ENCODE measurements at places on chromosomes 7 and 10.

DNA sequence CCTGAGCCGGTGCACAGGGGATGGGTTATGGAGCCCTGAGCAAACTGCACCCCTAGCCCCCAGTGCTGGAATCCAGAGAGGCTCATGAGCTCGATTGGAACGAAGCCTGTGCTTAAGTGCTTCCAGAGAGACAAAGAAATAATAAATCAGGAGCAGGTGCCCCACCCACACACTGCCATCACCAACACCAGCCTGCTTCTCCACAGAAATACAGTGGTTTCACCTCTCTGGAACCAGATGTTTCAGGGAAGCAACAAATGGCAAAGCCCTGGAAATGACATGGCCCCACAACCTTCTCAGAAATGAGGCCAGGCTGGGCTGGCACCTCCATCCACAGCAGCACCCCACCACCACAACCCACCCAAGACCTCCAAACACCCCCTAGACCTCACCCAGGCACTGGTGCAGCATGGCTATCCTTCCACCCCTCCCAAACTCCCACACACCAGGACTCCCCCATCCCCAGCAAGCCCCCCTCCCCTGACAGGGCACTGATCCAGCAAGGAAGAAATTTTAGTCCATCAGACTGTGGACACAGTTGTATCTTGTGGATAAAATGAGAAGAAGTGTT, 4.1 kb upstream of the SLC18A3 start:
- no peak for DNase-seq

- DNase-seq: no peak
Measured at GRCh38 chr10:23263441-23264164, 71.5 kb downstream of the PTF1A start.

GRCh38 chr7:118708741-118709140, 484.2 kb downstream of the ANKRD7 start:
- DNase-seq: no peak

DNA sequence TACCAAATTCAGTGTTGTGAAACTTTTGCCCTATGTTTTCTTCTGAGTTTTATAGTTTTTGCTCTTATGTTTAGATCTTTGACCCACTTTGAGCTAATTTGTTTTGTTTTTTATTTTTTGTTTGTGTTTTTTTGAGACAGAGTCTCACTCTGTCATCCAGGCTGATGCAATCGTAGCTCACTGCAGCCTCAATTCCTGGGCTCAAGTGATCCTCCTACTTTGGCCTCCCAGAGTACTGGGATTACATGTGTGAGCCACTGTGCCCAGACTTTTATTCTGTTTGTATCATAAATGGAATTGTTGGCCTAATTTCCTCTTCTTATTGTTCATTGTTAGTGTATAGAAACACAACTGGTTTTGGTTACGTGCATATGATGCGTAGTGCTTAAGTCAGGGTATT, 43.2 kb upstream of the ZMIZ2 start:
- DNase-seq: no peak

DNA sequence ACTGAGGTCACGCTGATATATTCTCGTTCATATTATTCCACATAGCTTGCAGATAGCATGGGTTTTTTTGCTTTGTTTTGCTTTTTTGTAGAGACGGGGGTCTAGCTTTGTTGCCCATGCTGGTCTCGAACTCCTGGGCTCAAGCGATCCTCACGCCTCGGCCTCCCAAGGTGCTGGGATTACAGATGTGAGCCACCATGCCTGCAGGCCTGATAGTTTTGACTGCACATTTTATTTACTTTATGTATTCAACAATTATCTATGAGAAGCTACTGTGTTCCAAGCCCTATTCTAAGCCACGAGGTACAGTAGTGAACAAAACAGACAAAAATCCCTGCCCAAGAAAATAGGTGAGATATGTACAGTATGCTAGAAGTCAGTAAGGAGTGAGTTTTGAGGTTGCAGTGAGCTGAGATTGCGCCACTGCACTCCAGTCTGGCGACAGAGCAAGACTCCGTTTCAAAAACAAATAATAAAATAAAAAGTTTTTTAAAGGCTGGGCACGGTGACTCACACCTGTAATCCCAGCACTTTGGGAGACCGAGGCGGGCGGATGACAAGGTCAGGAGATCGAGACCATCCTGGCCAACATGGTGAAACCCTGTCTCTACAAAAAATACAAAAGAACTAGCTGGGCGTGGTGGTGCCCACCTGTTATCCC, 1.3 kb upstream of the YWHAG start:
- no peak for DNase-seq

DNA sequence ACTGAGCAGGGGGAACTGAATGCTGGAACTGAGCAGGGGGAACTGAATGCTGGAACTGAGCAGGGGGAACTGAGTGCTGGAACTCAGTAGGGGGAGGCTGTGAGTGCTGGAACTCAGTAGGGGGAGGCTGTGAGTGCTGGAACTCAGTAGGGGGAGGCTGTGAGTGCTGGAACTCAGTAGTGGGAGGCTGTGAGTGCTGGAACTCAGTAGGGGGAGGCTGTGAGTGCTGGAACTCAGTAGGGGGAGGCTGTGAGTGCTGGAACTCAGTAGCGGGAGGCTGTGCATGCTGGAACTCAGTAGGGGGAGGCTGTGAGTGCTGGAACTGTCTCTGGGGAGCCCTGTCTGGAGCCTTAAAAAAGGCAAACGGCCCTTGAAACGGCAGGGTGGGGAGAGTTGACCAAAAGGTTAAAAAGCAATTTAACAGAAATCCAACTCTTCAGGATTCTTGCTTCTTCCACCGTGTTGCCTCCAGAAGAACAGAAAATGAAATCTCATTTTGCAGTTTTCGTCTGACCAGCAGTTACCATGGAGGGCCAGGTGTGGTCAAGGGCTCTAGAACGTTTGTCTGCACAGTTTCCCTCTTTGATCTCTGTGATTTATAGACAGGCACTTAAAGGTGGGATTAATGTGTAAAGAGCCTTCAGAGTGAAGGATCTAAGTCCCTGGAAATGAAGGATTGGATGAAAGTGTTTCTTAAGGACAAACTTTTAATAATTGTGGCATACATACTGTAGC, 19.1 kb downstream of the DOCK1 start:
- no peak for DNase-seq

GRCh38 chr10:13054844-13055243, 45.1 kb upstream of the OPTN start:
- no peak for DNase-seq

GRCh38 chr10:17240096-17240495, 12.1 kb downstream of the VIM start:
- no peak for DNase-seq

- no peak for DNase-seq
Measured at GRCh38 chr7:110224643-110225042, 866.3 kb upstream of the LRRN3 start.

- DNase-seq: no peak
Measured at GRCh38 chr10:22002591-22003176, 846 bp downstream of the DNAJC1 start.

DNA sequence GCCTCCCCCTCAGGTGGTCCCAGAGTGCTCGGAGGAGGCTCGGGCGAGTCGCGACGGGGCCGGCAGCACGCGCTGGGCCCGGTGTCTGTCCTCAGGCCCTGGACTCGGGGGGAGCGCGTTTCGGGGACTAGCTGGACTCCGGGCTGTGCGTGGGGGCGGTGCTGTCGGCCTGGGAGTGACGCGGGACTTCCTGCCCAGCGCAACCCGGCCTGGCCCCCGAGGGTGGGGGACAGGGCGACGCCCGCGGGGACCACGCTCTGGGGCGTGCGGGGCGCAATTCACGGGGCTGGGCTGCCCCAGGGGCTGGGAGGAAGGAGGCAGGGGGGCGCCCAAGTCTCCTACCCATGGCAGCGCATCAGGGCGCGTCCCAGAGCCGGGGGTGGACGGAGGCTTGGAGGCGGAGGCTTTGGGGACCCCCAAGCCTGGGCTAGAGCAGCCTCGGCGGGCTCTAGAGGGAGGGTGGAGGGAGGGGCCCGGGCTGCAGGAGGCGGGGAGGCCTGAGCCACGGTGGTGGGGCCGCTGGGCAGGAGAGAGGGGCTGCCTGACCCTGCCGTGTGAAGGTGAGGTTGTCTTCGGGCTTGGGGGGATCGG, 2.3 kb upstream of the VENTX start:
- DNase-seq: no peak

DNA sequence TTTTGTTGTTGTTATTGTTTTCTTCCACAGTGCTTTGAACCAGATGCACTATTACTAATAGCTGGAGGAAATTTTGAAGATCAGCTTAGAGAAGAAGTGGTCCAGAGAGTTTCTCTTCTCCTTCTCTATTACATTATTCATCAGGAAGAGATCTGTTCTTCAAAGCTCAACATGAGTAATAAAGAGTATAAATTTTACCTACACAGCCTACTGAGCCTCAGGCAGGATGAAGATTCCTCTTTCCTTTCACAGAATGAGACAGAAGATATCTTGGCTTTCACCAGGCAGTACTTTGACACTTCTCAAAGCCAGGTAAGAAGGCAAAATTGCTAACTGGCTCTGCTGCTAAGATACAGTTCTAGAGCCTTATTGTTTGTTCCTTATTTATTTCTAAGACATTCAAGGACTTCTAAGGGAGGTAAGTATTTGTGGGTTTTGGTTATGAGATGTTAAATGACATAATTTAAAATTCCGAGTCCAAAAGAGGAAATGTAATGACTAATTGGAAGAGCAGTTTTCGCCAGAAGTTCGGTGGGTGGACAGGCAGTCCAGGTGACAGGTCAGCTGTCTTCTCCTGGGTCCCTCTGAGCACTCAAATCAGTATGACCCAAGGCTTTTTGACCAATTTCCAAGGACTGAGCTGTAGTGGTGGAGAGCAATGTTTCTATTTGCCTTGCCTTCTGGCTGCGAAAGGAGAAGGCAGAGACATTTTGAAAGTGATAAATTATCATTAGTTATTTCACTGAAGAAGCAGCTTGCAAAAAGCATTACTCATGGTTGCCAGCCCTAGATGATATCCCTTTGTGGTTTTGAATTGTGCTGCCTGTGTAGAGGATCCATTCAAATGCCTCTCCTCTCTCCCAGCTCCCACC, 10.1 kb downstream of the SLC39A12 start:
- no peak for DNase-seq

- no peak for DNase-seq
Measured at GRCh38 chr7:83957333-83957732, 237.3 kb downstream of the SEMA3A start.

DNA sequence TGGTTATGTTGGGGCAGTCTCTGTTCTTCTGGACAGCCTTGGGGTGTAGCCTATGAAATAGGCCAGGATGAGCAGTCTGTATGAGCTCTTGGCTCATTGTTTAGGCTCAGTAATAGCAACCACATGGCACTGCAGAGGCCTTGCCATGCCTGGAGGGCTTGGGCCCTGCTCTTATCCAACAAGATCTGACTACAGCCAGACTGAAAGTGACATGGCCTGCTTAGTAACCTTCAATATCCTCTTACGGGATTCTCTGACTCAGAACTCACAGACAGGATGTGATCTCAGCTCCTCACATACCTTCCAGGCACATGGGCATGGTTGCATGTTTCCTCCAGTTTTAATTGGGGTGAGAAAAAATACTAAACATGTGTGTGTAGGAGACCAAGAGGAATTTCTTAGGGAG, 289.3 kb downstream of the PTEN start:
- DNase-seq: peak; percentile 36

DNA sequence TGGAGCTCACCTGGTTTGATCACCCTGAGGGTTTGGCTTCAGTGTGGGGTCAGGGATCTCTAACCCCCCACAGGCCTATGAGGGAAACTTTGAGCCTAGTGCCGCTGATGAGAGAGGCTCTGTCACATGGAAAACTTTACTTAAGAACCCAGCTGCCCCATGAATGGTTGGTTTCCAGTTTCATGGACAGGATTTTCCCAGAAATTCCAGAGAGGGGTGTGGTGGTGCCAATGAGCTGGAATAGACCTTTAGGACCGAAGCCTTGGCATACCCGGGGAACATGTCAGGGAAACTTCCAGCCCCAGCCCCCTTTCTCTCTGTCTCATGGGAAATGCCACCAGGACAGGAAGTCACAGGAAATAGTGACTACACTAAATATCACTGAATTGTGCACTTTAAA, 36.9 kb downstream of the AKR1B1 start:
- DNase-seq: no peak

DNA sequence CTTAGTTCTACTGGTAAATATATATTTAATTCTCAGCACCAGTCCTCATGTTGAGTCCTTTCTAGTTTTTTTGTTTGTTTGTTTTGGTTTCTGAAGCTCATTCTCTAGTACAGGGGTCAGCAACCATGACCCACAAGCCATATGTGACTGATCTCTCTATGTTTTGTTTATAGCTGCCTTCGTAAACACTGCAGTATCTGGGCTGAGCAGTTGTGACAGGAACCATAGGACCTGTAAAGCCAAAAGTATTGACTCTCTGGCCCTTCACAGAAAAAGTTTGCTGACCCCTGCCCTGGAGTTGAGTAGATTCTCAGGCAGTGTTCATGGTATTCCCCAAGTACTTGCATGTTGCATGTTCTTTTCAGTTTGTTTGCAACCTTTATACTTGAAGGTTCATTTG, 20.8 kb downstream of the NET1 start:
- no peak for DNase-seq

DNA sequence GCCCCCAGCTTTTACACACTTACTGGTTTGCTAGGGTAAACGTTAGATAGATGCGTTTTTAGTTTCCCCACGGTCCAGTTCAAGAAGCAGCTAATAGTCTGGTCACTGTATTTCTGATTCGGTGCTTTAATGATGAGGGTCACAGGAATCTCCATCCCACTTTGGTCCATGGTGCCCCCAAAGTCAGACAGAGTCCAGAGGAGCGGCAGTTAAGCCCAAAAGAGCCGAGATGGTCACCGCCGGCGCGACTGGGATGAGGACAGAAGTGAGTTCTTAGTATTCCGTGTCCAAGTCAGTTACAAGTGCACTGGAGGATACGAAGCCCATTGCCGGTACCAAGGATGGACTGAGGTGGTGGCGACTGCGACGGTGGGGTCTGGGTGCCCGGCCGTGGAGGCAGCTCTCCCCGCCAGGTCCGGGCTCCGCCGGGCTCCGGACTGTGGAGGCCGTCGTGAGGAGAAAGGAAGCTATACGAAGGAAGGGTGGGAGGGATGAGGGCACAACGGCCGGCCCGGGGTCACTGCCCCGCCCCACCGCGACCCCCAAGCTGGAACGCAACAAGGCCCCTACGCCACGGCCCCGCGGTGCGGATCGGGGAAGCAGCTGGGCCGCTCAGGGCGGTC, 663 bp downstream of the HERPUD2 start:
- DNase-seq: no peak

DNA sequence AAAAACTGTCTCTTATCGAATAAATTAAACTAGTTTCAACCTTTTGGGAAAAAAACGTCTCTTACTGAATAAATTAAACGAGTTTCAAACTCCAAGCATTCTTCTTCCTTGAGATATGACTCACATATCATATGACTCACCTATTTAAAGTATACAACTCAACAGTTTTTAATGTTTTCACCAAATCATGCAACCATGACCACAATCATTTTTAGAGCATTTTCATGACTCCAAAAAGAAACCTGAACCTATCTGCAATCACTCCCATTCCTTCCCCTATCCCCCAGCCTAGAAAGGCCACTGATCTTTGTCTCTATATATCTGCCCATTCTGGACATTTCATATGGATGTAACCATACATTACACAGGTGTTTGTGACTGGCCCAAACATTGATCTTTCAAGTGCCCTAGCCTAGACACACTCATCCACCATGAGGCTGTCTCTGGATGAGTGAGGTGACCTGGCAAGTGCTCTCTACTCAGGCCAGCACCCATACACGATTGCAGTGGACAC, 115.3 kb downstream of the PIP4K2A start:
- DNase-seq: no peak

GRCh38 chr10:25786899-25787298, 147.1 kb upstream of the MYO3A start:
- DNase-seq: no peak
